ENCODE measurements at places on chromosomes 16 and 17.

DNA sequence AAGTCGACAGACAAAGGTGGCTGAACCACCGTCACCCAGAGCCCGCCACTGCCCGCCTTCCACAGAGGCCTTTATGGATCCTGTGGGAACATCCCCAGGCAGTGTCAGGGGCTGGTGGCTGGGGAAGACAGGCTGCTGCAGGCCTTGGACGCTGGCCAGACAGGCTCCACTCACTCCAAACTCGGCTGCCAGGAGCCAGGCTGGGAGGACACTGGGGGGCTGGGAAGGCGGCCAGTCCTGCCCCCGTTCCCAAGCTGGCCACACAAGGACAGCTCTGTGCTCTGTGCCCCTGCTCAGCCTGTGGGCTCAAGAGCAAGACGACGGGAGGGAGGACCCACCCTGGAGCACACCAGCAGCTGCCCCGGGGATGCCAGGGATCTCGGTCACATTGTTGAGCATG is 7.6 kb upstream of the LCAT start:
- no peak for DNase-seq

DNA sequence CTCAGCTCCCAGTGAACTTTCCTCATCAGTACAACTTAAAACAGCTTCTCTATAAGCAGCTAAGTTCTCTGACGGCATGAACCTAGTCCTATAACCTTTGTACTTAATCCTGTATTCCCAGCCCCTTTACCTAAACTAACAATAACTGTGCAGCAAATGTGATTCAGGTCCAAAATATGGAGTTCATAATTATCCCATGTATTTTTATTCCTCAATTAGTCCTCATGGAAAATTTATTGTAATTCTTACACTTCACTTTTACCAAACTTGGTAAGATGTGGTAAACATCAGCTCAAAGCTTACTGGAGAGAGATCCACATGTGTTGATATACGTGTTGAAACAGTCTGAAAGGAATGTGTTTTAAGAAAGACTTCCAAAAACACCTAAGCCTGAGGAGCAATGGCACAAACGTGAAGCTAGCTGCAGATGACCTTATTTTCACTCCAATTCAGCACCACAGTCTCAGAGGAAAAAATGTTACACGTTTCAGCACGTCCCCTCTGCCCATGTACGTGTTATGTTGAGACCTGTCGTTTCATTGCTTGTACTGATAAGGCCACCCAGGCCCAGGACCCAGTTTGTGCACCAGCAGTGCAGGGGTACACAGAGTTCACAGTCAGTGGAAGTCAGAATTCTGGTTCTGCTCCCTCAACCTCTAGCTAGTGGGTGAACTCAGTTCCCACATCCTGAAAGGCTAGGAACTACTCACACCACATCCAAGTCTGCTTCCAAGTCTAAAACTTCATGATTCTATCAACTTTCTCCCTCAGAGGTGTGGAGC is 7.1 kb downstream of the USP31 start:
- peak; percentile 86 for DNase-seq

- no peak for DNase-seq
Measured at GRCh38 chr16:30478766-30479478, 6.4 kb downstream of the ITGAL start.

DNA sequence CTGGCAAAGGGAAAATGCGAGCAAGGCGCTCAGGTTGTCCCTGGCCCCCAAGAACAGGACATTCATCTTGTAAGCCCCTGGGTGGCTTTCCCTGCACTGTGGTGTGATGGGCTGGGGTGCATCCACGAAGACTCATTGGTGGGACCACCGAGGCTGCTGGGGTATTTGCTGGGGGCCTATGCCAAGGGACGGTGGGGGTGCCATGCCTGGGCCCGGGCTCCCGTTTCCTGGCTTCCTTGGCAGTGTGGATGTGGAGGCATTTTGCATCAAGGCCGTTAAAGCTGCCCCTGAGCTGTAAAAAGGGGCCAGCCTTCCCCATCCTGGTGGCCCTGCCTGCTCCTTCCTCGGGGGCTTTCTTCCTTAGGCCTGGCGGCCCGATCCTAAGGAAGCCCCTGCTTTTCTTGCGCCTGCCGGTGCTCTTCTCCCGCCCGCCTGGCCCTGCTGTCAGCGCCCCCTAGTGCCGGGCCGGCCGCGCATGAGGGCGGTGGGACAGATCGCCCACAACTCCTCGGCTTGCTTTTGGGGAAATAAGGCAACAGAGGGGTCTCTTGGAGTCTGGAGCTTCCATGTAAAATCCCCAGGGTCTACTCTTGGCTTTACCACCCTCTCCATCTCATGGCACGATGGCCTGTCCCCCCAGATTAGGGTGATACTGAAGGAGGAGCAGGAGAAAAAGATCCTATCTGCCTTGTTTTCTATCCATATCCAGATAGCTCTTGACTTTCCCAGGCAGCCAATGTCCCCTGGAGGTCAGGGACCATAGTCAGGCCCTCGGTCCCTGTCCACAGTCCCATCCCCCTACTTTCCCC is 9.8 kb upstream of the TBX2 start:
- no peak for DNase-seq

DNA sequence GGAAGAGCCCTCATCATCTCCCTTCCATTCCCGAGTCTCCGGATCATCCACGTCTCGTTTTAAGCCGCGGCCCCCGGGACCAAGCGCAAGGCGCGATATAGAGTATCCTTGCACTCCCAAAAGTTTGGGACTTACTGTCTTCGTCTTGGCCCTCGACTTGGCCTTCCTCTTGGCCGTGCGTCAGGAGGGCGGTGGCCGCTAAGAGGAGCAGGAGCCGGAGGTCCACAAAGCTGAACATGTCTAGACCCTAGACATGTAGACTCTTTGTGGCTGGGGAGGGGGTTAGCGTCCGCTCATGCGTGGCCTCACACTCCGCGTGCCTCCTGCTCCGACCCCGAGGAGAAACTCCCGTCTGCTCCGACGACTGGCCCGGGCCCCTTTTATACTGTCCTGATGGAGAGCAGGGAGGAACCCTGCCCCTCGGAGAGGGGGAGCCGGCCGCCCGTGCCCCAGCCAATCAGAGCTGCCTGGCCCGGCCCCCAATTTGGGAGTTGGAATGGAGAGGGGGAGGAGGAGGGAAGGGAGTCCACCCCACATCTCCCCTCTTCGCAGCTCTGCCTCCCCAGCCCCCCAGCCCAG is at the start of gene COL1A1:
COL1A1 (minus strand) TSS at position 356 of the 579 bp plus-strand sequence; CDS start at position 238, 118 bp downstream.
- DNase-seq: peak; percentile 69

DNA sequence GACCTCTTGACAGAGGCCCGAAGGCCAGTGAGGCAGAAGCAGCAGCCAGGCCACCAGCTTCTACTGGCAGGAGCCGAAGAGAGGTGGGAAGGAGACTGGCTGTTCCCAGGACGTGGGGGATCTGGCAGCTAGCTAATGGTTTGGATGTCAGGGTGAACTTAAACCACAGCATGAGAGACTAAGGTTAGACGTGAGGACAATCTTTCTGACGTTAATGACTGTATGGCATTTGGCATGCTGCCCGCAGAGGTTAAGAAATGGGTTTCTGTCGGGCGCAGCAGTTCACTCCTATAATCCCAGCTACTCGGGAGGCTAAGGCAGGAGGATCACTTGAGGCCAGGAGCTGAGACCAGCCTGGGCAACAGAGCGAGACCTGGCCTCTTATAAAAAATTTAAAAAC is 6.3 kb upstream of the KRT13 start:
- DNase-seq: no peak

- DNase-seq: no peak
Measured at GRCh38 chr17:70922268-70922667, 752.9 kb downstream of the KCNJ2 start.

- DNase-seq: no peak
Measured at GRCh38 chr17:19380481-19381301, 2.4 kb downstream of the MAPK7 start.

DNA sequence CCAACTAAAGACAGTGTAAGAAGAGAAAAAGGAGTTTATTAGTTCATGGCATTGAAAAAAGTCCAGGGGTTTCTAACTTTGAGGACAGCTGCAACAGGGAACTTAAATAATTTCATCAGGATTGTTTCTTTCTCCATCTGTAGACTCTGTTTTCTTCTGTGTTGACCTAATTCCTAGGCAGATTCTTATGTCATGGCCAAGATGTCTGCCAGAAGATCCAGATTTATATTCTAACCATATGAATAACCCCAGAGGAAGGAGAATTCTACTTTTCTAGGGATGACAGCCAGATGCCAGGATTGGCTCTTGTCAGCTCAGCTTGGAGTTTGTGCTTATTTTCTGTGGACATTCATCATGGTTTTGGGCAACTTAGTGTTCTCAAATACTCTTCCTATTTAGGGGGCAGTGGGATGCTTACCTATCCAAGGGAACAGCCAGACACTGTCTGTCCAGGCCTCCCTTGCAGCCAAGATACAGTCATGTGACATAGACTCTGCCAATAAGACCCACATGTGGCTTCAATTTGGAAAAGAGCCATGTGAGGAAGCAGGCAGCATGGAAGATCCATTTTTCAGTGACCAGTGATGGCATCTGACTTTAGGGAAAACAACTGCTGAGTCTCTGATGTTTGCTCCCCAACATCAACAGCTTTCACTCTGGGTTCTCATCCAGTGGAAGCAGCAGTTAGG is 18.2 kb downstream of the PCTP start:
- no peak for DNase-seq

DNA sequence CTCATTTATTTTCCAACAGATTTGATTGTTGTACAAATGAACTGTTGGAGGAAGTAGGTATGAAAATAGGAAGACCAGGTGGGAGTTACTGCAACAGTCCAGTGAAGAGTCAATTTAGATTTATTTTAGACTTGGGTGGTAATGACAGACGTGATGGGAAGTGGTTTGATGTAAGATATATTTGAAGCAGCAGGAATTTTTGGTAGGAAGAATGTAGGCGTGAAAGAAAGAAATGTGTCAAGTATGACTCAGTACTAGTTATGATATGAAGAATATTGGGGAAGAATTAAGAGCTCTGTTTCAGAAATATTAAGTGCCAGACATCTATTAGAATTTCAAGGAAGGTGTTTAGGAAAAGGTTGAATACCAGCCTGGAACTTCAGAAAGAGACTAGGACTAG is 247.9 kb upstream of the AXIN2 start:
- no peak for DNase-seq

Measured in breast epithelium (tissue), 4 donors.